ENCODE measurements at places on chromosomes 13 and 19. TPM values are rescaled to one million over a fixed set of nuclear protein-coding genes. Genes with fewer than 3 reads are reported as not detected.

Gene CYP4F11
- not detected for total RNA-seq

Gene PLVAP
- 0.42 TPM for total RNA-seq

DNA sequence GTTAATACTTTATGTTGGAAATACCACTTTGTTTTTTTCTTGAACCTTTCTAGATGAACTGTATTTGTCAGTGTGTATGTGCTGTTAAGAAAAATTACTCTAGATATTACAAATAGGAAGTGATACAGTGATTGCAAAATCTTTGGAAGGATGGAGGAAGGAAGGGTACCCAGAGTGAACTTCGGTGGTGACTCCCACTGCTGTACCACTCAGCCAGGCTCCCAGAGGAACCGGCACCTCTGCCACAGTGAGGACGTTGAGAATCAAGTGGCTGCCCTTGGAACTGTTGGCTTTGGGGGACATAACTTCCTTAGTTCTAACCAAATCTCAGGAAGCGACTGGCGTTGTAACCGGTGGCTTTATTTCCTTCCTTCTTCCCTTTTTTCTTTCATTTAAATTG lies 184.7 kb downstream of the PCCA start:
- H3K4me1 ChIP-seq, result peaks cover 3% of the 10 kb centered on the region
- no peaks in the 10 kb centered on the region for H3K27me3 ChIP-seq
- peaks cover 11% of the 10 kb centered on the region for H3K36me3 ChIP-seq

DNA sequence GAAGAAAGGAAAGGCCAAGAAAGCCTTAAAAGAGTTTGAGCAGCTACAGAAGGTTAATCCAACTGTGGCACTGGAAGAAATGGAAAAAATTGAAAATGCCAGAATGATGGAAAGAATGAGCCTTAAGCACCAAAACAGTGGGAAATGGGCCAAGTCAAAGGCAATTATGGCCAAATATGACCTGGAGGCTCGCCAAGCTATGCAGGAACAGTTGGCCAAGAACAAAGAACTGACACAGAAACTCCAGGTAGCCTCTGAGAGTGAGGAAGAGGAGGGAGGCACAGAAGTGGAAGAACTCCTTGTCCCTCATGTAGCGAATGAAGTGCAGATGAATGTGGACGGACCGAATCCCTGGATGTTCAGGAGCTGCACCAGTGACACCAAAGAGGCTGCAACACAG lies 5.1 kb downstream of the UTP14C start:
- no peak overlapping the region for H3K4me3 ChIP-seq
- H3K27me3 ChIP-seq, result no peaks in the 10 kb centered on the region
- no peak overlapping the region for H3K27ac ChIP-seq
- peaks cover 58% of the 10 kb centered on the region for H3K36me3 ChIP-seq

DNA sequence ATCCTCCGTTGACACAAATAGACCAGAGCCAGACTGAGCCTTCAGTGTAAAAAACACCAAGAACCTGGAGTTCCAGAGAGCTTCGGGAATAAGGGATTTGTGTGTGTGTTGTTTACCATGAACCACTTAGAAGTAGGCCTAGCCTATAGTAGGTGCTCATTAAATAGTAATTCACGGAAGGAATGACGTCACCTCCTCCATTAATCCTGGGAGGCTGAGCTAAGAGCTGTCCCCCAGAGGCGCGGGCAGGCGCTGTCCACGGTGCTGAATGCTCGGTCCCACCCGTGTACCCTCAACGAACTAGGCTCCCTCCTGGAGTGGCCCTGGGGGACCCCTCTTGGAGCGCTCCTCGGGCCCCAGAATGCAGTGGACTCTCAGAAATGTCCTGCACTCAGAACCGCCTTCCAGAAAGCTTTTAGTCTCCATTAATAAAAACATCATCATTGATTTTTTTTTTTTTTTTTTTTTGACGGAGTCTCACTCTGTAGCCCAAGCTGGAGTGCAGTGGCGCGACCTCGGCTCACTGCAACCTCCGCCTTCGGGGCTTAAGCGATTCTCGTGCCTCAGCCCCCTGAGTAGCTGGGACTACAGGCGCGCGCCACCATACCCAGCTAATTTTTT lies 6.5 kb downstream of the UNC13A start:
- no peak overlapping the region for H3K27ac ChIP-seq
- DNase-seq, result peak; percentile 54
- H3K4me3 ChIP-seq, result no peak overlapping the region
- no peaks in the 10 kb centered on the region for H3K4me1 ChIP-seq
- peaks cover 73% of the 10 kb centered on the region for H3K27me3 ChIP-seq
- H3K36me3 ChIP-seq, result no peaks in the 10 kb centered on the region

DNA sequence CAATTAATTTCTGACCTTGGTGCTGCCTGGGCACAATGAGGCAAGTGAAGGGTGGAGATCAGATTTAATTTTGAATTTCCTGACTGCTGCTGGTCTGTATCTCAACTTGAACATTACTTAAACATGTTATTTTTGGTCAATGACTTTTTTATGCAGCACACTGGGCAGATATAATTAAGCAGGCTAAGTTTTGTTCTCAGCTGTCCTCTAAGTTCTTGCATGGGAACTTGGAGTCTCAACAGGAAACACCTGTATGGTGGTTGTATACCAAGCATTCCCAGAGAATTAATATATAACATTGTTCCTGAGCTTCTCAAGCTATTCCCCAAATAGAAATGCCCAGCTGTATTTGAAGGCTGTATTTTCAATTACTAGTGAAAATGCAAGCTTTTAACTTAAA lies 113.5 kb upstream of the EDNRB start:
- H3K4me1 ChIP-seq, result peaks cover 2% of the 10 kb centered on the region
- H3K4me3 ChIP-seq, result no peak overlapping the region
- H3K36me3 ChIP-seq, result no peaks in the 10 kb centered on the region

- no peaks in the 10 kb centered on the region for H3K27me3 ChIP-seq
- H3K36me3 ChIP-seq, result no peaks in the 10 kb centered on the region
- H3K4me1 ChIP-seq, result no peaks in the 10 kb centered on the region
- H3K4me3 ChIP-seq, result no peak overlapping the region
- no peak overlapping the region for H3K27ac ChIP-seq
Observed at GRCh38 chr13:102721800-102722231, 27.0 kb upstream of the METTL21C start.

DNA sequence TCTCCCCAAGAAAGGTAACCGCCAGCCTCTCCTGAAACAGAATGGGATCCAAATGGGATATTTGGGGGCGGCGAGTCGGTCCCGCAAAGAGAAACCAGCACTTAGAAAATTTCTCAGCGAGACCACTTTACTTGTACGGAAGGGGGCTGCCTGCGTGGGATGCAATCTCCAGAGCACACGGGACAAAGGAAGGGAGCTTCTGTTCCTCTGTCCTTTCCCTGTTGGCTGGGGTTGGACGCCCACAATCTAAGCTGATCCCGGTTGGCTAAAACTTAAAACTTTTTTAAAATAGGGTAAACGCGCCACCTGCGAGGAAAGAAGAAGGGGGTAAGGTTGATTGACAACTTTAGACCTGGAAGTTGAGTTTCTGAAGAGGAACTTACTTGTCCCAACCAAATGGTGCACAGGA lies 826 bp upstream of the BSG start:
- peak overlapping the region; percentile 98 for H3K27ac ChIP-seq
- no peak for DNase-seq
- peaks cover 20% of the 10 kb centered on the region for H3K4me1 ChIP-seq
- H3K27me3 ChIP-seq, result no peaks in the 10 kb centered on the region
- H3K36me3 ChIP-seq, result peaks cover 12% of the 10 kb centered on the region

DNA sequence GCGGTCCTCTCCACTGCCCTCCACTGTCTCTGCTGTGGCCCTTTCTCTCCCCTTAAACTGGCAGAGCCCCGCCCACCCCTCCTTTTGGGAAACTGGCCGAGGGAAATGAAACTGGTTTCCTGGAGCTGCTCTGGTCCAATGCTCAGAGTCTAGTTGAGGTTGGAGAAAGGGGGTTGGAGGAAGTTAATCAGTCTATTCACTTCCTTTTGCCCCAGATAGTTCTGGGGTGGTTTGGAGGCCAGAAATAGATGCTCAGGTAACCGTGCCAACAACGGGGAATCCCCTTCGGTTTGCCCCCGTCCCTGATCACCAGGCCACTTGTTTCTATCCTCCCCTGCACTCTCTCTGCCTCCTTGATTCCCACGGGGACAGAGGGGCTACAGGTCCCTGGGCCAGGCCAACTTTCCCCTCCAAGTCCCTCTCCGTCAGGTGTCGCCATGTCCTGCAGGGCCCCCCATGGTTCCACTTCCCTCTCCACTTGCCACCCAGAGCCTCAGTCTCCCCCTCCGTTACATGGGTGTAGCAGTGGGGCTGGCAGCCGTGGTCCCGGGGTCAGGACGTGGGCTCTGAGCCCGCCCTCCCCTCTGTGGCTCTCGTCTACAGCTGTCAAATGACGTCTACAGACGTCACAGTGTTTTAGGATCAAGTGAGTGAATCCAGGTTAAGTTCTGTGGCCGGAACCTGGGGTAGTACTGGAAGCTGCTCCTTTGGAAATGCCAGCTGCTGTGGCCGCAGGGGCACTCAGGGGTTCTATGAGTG lies at the start of gene IL4I1:
IL4I1 (minus strand) TSS at position 25 of the 759 bp plus-strand sequence. CDS start 727 bp downstream, outside the sequence.
- peaks cover 33% of the 10 kb centered on the region for H3K27me3 ChIP-seq
- H3K36me3 ChIP-seq, result no peaks in the 10 kb centered on the region
- H3K27ac ChIP-seq, result no peak within 1 kb of the TSS
- no peak within 1 kb of the TSS for H3K4me3 ChIP-seq
- no peaks in the 10 kb centered on the region for H3K4me1 ChIP-seq
- no peak for DNase-seq

Data from progenitor cell of endocrine pancreas (in vitro differentiated cells).